ENCODE measurements at places on chromosomes 7 and 10.

- DNase-seq, result peak; percentile 26
These were observed 37.7 kb downstream of the CAMK2B start for GRCh38 chr7:44287488-44288380.

DNA sequence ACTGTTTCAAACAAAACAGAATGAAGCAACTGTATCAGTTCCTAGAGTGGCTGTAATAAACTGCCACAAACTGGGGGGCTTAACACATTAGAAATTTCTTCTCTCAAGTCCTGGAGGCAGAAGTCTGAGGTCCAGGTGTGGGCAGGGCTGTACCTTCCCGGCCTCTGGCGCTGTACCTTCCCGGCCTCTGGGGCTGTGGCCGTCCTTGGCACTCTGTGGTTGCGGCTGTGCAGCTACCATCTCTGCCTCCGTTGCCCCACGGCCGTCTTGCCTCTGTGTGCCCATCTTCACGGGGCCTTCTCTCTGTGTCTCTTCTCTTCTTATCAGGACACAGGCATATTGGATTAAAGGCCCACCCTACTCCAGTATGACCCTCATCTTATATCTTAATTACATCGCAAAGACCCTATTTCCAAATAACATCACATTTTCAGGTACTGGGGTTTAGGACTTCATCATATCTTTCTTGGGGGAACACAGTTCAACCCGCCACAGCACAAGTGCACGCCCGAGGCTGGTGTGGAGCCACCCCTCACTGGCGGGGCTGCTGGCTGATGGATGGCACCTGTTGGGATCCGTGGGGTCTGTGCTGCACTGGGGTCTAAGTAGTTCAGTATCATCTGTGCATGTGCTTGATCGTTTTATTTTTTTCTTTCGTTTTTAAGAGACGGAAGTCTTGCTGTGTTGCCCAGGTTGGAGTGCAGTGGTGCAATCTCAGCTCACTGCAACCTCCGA is 123.2 kb downstream of the ACTR3B start:
- DNase-seq, result no peak

- DNase-seq, result no peak
These were observed 1.6 kb downstream of the FAM53B start for GRCh38 chr10:124742413-124743190.

DNA sequence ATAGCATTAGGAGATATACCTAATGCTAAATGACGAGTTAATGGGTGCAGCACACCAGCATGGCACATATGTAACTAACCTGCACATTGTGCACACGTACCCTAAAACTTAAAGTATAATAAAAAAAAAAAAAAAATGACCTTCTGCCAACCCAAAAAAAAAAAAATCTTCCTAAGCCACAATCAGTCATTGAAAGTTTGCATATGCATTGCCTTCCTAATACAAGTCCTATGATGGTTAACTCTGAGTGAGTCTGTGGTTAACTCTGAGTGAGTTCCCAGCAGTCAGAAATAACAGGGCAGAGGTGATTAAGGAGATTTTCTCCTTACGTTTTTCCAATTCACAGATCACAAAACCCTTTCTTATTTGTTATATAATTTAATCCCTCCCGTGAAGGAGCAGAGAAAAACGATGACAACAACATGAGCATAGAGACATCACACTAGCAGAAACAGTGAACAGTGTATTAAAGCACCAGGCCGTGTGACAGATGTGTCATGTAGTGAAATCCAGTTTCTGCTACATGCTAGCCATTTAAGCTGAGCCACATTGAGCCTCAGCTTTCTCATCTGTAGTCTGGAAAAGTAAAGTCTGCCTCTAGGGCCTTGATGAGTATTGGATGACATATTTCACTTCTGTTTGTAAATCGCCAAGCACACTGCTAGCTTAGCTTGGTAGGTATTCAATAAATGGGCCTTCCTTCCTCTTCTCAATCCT is 7.4 kb upstream of the RNF148 start:
- DNase-seq, result no peak

- no peak for DNase-seq
These were observed 56.8 kb upstream of the DDC start for GRCh38 chr7:50621973-50622490.

DNA sequence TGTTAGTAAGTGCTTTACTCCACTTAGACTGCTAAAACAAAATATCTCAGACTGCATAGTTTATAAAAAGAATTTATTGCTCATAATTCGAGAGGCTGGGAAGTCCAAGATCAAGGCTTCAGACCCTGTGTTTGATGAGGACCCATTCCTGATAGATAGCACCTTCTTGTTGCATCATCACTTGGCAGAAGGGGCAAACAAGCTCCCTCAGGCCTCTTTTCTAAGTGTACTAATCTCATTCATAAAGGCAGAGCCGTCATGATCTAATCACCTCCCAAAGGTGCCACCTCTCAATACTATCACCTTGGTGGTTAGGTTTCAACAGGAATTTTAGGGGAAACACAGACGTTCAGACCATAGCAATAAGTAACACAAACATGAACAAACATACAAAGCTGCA is 55.4 kb downstream of the CRPPA start:
- no peak for DNase-seq

DNA sequence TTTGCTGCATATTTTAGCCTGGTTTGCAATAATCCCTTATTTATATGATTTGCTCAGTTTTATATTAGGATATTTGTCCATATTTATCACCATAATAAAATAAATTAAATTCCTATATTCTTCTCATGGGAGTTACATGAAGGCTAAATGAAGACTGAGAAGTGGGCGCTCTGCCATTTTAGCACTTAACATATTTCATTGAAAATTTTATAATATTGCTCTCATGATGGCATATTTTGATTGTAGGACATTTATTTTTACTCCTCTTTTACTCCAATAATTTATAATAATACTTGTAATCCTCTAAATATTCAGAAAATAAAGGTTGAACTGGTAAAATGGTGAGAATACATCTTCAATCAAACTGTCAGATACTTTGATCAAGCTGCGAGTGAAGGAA is 99.8 kb upstream of the SEMA3A start:
- DNase-seq, result no peak

DNA sequence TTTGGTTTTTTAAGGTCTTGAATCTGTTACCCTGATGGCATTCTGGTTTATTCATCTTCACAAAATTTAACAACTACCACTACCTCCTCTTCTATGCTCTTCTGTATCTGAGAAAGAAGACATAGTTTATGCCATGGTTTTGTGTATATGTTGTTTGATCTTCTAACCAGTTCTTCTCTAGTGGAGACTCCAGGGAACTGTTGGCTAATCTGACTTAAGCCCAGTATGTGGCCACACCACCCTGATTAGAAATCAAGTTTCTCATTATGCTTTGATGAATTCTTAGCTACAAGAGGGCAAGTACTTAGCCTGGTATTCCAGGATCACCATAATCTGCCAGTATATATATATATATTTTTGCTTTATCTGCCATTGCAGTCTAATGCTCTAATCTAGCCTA is 99.5 kb upstream of the MXI1 start:
- no peak for DNase-seq

DNA sequence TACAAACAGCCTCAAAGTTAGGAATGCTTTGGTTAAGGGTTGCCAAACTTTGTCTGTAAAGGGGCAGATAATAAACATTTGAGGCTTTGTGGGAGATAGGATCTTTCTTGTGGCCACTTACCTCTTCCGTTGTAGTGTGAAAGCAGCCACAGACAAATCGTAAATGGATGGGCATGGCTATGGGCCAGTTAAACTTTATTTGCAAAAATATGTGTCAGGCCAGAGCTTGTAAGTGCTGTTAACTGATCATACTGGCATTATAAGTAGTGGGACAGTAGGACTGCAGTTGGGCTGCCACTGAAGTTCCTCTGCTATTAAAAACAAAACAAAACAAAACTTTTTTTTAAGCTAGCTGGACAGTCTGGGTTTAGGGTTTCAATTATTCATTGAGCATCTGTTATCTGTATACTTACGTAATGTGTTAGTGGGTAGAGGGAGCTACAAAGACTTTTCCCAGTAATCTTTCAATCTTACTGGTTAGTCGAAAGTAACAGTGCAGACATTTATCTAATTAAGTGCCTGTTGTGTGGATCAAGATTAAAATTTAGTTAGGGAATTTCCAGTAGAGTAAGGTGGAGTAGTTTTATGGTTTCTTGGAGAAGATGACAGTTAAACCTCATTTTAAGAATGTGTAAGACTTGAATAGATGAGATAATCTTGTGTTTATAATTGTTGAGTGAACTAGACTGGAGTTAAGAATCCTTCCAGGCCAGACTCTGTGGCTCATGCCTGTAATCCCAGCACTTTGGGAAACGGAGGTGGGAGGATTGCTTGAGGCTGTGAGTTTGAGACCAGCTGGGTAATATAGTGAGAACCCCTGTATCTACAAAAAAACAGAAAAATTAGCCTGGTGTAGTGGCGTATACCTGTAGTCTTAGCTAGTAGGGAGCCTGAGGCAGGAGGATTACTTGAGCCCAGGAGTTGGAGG is 100.1 kb downstream of the BTRC start:
- DNase-seq, result no peak

GRCh38 chr7:148807436-148807835 is 76.7 kb downstream of the EZH2 start:
- no peak for DNase-seq

- DNase-seq, result no peak
These were observed 76.2 kb upstream of the APBB1IP start for GRCh38 chr10:26361971-26362370.

DNA sequence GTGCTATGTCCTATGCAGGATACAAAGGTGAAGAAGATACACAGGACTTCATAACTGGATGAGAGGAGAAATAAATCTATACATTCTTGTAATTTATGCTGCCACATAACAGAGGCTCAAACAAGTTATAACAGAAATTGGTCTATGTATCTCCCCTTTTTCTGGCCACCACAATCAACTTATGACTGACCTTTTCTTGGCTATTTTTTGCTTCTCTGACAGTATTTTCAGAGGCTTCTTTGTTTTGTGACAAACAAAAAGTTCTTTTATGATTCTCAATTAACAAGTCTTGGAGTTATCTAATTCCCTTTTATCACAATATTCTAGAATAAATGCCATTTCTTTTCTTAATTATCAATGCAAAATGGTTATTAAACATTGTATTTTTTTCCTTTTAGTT is 953.0 kb upstream of the ZWINT start:
- DNase-seq, result no peak

- DNase-seq, result peak; percentile 54
These were observed 252.6 kb downstream of the CELF2 start for GRCh38 chr10:11270135-11270857.

- no peak for DNase-seq
These were observed 142.1 kb upstream of the ZNF438 start for GRCh38 chr10:31173752-31174151.

Measured in dorsolateral prefrontal cortex (tissue), 122 donors.